Fibroblast of skin of right biceps (primary cell): ENCODE measurements at places on chromosomes 3 and 15.
A peak's percentile ranks its signal among the peaks of the same experiment; 100 is the strongest.

- DNase-seq: peak; percentile 77
Measured at GRCh38 chr3:50340448-50341329, at the start of gene RASSF1. Gene RASSF1, minus strand, starts transcription at chr3:50340836. Its CDS starts 31 bp downstream, at chr3:50340805.

DNA sequence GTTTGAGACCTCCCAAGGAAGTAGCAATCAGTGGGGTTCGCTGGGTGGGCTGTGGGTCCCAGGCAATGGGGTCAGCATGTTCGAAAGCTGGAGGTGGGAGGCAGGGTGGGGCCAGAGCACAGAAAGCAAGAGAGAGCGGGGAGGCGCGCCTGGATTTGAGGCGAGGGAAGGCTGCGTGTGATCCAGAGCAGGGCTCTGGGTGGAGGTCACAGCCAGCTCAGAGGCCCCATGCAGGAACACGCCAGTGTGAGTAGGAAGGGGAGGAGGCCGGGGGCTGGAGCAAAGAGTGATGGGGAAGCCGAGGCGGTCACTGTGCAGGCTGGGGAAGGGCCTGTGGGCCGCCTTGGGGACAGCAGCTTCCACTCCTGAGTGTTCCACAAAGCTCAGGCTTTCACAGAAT is 8.8 kb downstream of the DNAJB8 start:
- DNase-seq: no peak

- DNase-seq: no peak
Measured at GRCh38 chr15:47609693-47610092, 107.6 kb upstream of the SEMA6D start.

DNA sequence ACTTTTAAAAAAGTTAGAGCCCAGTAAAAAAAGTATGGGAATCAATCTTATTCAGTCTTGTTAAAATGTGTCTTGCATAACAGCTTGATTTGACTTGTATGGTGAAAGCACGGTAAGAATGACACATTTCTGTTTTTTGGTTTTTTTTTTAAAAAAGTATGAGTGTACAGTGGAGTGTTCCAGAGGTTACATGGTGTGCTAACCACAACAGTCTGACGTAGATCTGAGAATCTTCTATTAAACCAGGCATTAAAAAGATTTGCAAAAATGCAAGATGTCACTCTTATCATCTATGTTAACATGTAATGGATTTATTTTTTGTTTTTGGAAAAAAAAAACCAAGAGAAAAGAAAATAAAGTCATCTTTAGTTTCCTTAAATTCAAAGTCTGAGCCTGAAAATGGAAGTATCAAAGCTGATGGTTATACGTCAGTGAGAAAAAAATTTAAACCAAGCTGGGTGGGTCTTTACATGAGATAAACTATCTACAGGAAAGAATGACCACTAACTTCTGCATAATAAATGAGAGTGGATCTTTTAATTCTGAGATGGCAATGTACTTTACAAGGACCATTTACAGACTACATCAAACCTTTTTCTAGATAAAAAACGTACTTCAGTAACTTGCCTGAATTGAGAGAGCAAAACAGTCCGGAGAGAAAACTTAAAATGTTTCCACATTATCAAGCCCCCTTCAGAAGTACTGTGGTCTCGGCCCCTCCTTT is 1.6 kb downstream of the GABPB1 start:
- peak; percentile 87 for DNase-seq

DNA sequence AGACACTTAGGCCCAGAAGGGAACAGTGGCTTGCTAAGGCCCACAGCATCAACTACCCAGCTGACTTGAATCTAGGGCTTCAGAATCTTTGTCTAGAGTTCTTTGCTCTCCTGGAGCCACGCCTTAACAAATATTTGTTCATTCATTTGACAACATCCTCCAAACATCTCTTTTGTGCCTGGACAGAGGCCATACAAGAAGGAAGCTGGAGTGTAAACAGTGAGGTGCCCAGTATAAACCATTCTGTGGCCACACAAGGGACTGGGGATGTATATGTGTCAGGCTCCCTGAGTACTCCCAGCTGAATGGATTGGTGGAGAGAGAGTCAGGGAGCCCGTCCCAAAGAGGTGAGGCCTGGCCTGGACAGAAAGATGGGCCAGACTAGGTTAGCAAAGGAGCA is 3.4 kb downstream of the CIB2 start:
- no peak for DNase-seq

- peak; percentile 10 for DNase-seq
Measured at GRCh38 chr3:39378088-39378487, 5.1 kb upstream of the SLC25A38 start.

GRCh38 chr3:30596152-30596551 is 10.2 kb upstream of the TGFBR2 start:
- no peak for DNase-seq

GRCh38 chr3:141726483-141726882 is 11.6 kb upstream of the RNF7 start:
- DNase-seq: no peak

GRCh38 chr3:130916507-130917167 is 22.8 kb downstream of the ATP2C1 start:
- DNase-seq: no peak

- peak; percentile 35 for DNase-seq
Measured at GRCh38 chr3:61454006-61454585, 107.3 kb upstream of the PTPRG start.

DNA sequence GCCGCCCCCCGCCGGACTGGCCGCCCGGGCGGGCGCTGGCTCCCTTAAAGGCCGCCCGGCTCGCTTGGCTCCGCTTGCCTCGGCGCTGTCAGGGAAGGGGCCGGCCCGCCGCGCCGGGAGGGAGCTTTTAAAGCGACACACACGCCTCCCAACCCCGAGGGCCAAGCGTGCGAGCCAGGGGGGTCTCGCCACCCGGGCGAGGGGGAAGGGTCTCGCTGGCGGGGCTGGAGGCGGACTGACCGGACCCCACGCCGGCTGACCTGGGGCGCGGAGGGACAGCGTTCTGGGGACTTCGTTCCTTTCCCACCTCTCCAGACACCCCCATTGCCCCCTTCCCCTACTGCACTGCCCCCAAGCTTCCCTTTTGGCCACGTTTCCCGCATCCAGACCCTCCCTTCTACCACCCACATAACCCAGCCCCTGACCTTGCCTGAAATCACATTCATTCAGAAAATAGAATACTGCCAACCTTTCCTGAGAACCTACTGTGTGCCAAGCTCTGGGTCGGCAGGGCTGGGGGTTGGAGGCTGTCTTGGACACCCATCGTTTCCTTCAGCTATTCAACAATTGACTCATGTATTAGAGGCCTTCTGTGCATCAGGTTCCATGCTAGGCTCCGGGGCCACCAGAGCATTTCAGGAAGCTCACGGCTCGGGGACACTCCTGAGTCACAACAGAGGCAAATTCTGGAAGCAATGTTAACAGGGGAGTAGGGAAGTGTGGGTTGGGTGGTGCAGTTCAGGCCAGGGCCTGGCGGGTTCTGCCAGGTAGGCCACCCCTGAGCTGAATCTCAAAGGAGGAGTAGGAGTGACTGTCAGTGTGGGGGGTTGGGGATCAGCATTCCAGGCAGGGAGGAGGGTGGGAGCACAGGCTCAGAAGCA is at the start of gene INSYN1:
TSS of gene INSYN1 (minus strand) at position 102 of the 881 bp plus-strand sequence. CDS start 2,221 bp downstream, outside the sequence.
- peak; percentile 56 for DNase-seq

- DNase-seq: peak; percentile 8
Measured at GRCh38 chr3:52120556-52121463, 33.4 kb downstream of the POC1A start.

DNA sequence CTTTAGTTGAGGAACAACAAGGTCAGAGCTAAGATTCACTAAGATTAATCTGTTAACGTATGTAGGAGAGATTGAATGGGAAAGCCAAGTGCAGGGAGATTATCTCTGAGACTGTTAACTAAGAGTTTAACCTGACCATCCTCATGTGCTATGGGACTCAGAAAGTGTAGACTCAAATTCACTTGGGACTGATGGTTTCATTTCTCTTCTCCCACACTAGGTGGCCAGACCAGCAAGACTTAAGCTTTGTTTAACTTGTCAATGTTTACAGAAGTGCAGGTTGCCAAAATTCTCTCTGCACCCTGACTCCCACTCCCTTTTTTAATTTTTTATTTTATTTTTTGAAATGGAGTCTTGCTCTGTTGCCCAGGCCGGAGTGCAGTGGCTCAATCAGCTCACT is 6.3 kb upstream of the HEXA start:
- no peak for DNase-seq

DNA sequence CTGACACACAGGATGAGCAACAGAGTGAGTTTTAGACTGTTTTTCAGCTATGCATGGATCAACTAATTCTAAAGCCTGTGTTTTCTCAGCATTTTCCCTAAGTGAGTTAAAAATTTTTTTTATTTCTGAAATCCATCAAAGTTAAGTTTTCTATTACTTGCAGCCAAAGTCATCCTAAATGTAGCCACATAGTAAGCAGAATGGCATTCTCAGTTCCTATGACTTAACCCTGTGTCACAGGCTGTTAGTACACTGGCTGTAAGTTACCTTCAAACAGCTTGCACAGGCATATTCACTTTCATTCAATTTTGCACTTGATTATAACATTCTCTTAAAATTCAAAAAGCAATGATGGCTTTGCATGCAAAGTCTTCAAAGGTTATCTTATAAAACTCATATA is 368.2 kb downstream of the OCA2 start:
- peak; percentile 83 for DNase-seq

- peak; percentile 62 for DNase-seq
Measured at GRCh38 chr3:115512565-115513415, 110.5 kb upstream of the GAP43 start.

- no peak for DNase-seq
Measured at GRCh38 chr15:41849204-41849603, 10.6 kb downstream of the PLA2G4B start.

DNA sequence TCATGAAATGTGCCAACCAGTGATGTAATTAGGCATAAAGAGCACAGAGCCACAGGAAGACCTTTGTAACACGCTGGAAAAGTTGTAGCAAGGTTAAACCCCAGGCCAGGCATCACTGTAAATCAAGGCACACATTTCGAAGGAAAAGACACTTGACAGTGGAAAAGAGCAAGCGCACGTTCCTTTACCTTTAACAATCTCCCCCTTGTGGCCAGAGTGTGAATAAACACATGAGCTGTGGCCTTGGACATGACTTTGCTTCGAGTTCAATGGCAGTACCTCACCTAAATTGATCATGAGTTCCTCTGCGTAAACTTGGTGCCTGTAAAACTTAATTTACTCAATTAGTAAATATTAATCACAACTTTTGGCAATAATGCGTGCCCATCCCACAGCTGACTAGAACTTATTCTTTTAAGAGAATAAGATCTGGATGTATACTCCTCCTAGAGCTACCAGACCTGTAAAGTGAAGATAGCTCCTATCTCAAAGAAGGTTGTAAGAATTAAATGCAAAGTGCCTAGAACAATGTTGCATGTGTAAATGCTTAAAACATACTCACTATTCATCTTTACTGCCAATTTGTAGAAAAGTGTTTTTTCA is 757.0 kb upstream of the NECTIN3 start:
- DNase-seq: peak; percentile 60

- DNase-seq: peak; percentile 43
Measured at GRCh38 chr3:46866720-46867549, 3.7 kb upstream of the MYL3 start.

- no peak for DNase-seq
Measured at GRCh38 chr3:77372634-77373346, 332.9 kb downstream of the ROBO2 start.

- peak; percentile 64 for DNase-seq
Measured at GRCh38 chr15:63288778-63289378, 11.5 kb downstream of the APH1B start.

DNA sequence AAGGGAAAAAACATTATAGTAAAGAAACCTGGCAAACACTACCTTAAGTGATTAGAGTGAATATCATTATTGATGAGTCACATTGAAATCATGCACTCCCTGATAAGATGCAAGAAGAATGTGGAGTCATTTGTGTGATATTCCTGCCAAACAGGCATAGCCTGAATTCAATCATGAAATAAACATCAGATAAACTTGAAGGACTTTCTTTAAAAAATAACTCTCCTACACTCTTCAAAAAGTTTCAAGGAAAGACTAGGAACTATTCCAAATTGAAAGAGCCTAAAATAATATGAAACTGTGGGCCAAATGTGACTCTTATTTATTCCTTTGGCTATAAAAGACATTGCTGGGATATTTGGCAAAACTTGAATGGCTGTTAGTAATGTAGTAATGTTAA is 625.7 kb upstream of the LMCD1 start:
- peak; percentile 3 for DNase-seq

GRCh38 chr3:137692803-137693431 is 71.2 kb upstream of the SOX14 start:
- no peak for DNase-seq

DNA sequence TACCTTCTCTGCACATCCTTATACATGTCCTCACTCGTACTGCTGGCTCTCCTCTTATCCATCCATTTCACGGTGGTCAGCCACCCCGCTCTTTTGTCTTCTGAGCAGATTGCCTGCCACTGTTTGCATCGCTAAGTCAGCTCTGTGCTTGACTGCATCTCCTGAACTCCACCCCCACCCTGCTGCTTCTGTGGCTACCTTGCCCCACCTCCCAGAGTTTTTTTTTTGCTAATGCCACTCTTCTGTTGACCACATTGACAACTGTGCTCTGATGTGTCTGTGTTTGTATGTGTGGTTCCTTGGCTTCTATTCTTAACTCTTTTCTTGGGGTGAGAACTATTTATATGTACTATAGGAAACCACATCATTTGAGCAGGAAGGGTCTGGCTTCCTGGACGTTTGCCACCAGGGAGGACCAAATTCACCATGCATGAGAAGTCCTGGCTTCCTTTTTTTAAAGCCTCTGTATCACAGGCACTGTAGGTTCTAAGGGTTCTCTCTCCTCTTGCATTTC is 12.8 kb upstream of the MTMR10 start:
- DNase-seq: peak; percentile 55

- no peak for DNase-seq
Measured at GRCh38 chr3:94564247-94564646, 501.4 kb downstream of the NSUN3 start.

GRCh38 chr15:67746022-67746421 is 79.3 kb upstream of the SKOR1 start:
- DNase-seq: peak; percentile 62

GRCh38 chr15:81196576-81197254 is at the start of gene IL16:
Gene IL16, plus strand, starts transcription at chr15:81196879. Its CDS starts 28,521 bp downstream, at chr15:81225400.
- no peak for DNase-seq

GRCh38 chr15:96372554-96372953 is 42.1 kb downstream of the NR2F2 start:
- DNase-seq: no peak

- no peak for DNase-seq
Measured at GRCh38 chr3:126951561-126951960, 31.4 kb upstream of the PLXNA1 start.

DNA sequence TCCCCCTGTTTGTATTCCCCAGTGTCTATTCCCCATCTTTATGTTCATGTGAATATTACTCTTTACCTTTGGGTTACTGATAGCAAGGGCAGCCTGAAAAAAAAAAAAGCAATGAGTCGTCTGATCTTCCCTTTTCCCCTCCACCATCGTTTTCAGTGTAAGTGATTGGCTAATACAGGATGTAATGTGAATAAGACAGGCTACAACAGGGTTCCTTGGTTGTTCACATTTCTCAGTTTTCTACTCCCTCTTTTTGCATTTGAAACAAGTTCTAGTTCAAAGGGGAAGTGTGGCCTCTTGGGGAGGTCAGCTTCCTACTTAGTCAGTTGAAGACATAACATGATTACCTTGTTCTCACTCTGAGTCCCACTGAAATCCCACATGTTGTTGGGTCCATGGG is 278.0 kb upstream of the TRIM42 start:
- DNase-seq: no peak

GRCh38 chr15:76840830-76841460 is 64.2 kb downstream of the SCAPER start:
- peak; percentile 41 for DNase-seq

- no peak for DNase-seq
Measured at GRCh38 chr3:46624975-46625490, 12.7 kb downstream of the FAM240A start.
